Activated CD4-positive, alpha-beta memory T cell treated with anti-CD3 and anti-CD28 coated beads for 36 hours (primary cell): ENCODE measurements at places on chromosomes 13 and 19.

GRCh38 chr19:47545061-47545948, 27.6 kb downstream of the ZNF541 start:
- no peak for DNase-seq

DNA sequence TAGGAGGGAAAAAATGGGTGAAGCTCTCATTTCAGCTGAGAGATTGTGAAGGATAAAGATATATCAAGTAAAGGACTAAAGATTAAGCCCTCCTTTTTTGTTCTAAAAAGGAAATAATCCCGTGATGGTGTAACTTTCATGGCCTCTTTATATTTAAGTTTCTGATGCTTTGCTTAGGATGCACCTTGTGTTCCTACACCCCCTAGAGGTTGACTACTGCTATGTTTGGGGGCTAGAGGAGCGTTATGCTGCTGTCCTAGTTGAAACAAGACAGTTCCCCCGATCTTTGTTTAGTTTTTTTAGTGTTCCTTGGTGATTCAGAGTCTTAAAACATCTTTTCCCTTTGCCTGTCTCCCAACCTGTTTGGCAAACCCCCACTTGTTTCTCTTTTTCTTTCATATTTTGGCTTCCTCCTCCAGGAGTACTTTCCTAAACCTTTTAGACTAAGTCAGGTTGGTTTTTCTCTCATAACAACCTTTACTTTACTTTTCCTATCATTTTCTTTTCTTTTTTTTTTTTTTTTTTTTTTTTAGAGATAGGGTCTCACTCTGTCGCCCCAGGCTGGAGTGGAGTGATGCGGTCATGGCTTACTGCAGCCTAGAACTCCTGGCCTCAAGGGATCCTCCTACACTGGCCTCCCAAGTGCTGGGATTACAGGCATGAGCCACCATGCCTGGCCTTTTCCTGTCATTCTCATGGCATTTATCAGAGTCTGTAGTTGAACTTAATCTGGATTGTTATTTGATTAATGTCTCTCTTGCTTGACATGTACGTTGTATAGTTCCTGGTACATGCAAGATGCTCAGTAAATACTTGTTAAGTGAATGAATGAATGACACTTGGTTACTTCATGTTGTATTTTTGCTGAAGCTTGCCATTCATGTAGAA, 2.8 kb downstream of the UBA2 start:
- DNase-seq = peak; percentile 42

GRCh38 chr19:42601811-42602443, 7.2 kb upstream of the CEACAM8 start:
- DNase-seq = peak; percentile 41

- DNase-seq = no peak
Observed at GRCh38 chr13:113546571-113547237, 37.8 kb upstream of the TFDP1 start.

DNA sequence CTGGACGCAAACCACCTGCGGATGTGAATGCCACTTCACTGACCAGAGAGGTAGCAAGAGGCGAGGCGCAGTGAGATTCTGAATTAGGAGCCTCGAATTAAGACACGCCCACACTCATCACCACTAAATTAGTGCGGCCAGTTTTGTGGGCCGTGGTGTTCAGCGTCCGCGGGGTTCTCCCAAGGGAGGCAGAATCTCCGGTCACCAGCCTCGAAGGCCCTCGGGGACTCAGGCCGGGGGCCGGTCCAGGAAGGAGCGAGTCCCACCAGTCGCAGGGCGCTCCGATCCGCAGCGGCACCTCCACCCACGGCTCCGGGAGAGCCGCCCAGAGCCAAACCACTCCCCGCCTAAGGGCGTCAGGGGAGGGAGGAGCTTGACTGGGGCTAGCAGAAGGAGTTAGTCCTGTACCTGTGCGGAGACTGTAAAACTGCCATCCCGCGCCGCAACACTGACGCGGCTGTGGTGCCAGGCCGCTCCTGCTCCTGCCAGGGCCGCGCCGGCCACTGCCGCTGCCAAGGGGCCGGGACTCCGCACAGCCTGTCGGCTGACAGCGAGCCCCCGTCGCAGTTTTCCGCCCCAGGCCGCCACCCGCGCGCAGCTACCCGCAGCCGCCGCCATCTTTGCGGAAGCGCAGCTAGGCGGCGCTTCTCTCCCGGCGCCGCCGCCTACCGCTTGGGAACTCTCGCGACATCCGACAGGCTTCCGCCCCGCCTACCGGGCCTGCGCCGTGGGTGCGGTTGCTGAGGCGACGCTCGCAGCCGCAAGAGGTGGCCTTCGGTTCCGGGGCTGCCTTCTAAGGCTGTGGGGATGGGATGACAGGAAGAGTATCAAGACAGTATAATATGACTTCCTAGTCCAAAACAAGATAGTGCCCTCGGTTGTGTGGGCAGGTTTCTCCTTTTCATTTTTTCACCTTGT, at the start of gene MICU2:
Gene MICU2 (minus strand): TSS at position 640 of the 918 bp plus-strand sequence. CDS start 22 bp downstream, at position 618.
- DNase-seq = peak; percentile 97

- DNase-seq = no peak
Observed at GRCh38 chr13:28056970-28057712, 43.2 kb downstream of the FLT3 start.

DNA sequence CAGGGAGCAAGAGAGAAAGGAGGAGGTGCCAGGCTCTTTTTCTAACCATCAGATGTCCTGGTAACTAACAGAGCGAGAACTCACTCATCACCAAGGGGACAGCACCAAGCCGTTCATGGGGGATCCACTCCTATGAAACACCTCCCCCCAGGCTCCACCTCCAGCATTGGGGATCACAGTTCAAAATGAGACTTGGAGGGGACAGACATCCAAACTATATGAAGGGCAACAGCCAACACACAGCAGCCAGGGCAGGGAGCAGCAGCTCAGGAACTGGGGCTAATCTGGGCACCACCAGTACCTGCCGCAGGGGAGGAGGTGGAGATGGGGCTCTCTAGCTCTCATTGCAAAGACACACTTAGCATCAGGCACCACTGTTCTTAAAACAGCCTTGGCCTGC, 34.3 kb upstream of the VSTM2B start:
- no peak for DNase-seq

- no peak for DNase-seq
Observed at GRCh38 chr19:56258272-56258671, 14.3 kb upstream of the EDDM13 start.

DNA sequence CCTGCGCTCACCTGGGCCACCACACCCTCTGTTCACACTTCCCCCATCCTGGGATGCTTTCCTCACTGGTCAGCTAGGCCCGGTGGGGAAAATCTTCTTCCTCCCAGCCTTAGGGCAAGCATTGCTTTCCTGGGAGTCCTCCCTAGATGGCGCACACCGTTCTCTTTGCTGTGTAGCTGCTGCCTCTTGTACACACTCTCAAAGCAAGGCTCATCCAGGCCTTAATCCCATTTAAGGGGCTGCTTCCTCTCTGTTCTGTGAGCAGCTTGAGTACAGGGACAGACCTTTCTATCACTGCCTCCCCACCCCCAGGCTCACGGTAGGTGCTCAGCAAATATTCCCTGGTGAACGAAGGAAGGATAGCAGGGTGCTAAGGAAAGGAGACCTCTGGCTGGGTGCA, 11.1 kb downstream of the SLC7A10 start:
- no peak for DNase-seq

DNA sequence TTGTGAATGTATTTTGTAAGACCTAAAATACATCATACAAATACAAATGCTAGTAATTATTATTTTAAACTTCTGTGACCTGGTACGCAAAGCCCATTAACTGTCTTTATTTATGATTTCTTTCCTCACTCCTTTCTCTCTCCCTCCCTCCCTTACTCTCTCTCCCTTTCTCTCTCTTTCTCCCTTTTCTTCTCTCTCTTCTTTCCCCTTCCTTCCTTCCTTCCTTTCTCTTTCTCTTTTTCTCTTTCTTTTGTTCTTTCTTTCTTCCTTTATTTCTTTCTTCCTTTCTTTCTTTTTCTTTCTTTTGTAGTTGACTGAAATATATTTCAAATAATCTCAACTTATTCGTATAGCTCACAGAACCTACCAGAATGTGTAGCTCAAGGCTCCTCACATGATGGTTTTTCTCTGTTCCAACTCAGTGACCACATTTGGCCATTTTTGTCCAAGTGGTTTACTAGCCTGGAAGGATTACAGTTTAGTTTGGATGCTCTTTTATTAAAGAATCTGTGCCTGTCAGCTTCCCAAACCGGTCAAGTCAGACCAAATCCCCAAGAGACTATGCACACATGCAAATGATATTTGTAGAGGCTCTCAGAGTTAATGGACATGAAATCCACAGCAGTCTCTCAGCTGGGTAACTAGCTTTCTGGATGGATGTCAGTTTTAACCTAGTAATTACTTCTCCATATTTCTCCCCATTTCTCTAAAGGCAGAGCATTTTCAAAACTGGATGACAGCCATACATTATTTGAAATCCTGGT, 71.7 kb downstream of the POSTN start:
- no peak for DNase-seq

GRCh38 chr19:12093777-12094176, 29.2 kb downstream of the ZNF844 start:
- no peak for DNase-seq

- DNase-seq = no peak
Observed at GRCh38 chr13:73757481-73758233, 376.5 kb downstream of the KLF12 start.

GRCh38 chr13:102825921-102826706, 19.7 kb upstream of the ERCC5 start:
- no peak for DNase-seq

DNA sequence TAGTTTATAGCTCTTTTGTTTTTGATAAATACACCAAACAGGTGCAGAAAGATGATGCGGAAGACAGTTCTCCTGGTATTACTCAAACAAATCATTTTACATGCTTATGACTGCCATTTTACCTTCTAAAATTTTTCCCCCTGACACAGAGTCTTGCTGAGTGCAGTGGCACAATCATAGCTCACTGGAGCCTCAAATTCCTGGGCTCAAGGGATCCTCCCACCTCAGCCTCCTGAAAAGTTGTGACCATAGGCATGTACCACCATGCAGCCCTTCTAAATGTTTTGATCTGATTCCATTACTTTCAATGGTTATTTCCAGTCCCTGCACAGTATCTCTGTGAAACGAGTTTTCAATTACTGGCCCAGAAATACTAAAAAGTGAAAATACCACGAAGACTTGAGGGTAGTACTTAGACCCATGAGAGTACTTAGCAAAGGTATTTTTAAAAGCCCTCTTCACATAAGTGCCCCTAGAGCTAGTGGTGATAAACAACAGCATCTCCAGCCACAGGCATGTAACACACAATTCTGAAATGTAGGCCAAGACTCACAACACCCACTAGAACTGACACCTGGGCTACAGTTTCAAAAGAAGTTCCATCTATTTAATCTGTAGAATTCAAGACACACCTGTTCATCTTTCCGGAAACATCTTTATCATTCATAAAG, 11.3 kb downstream of the HSPH1 start:
- DNase-seq = no peak

DNA sequence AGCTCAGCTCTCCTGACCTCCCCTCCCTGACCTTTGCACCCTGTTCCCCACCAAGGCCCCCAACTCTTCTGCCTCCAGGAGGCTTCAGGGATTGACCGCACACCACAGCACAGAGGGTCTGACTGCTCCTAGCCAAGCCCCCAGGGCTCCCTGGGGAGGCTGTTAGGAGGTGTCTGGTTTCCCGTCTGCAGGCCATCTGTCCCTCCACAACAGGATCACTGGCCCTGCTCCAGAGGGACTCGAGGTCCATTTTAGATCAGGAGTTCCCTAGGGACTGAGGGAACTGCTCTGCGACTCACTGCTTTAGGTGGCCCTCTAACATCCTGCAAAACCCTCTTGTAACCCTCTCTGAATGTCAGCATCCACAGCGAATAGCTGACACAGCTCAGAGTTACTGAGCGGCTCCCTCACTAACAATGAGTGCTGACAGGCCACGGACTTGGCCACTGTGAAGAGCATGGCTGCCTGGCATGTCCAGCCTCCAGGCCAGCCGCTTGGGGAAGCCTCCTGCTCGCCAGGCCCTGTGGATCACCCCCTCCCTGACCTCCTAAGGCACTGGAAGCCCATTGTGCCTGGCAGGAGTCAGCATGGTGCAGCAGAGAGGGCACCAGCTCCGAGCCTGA, 17.7 kb downstream of the GRIK5 start:
- no peak for DNase-seq

- no peak for DNase-seq
Observed at GRCh38 chr19:16619457-16619856, 8.5 kb downstream of the MED26 start.

DNA sequence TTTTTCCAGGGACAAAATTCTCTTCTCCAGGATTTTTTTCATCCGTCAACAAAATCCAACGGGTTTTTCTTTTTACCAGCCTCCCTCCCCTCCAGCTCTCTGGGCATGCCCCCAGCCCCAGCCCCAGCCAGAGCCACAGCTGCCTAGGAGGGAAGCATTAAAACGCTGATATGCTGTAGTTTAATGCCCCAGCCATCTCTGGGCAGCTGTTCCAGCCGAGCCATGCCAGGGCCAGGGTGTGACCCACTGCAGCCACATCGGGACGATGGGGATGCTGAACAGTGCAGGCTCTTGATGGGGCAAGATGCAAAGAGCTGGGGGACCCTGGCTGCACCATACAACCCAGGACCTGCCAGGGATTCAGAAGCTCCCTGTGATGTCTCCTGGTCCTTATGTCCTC, 32.1 kb downstream of the TSHZ3 start:
- no peak for DNase-seq
